Activated T-helper 1 cell treated with anti-CD3 and anti-CD28 coated beads, Interleukin-2, amount 50 U/mL, for 16 hours (primary cell): ENCODE measurements at places on chromosomes 5 and 9.

DNA sequence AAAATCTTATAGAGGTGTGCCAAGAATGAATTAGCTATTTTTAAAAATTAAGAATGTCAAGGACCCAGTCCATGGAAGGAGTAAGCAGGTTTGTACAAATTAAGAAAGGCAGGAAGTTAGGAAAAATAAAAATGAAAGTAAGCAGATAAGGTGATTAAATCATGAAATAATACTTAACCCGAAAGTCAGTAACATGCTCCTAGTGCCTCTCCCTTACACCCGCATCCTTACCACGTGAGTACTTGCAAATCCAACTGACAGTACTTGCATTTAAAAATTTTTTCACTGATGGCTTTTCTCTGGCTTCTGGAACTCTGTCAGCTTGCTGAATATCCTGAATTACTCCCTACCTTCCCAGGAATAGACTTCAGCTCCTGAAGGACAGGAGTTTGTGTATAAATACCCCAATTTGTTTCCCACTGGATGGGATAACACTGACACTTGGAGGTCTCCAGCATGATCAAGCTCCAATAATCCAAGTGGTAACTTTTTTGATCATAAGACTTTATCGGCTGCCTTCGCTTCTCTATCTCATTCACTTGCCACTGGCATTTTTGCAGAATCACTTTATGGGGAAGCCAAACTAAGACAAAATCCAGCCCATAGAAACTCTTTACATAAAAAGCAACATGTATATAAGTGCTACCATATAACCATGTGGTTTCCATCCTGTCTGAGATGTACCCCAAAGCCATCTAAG, 41.6 kb upstream of the RICTOR start:
- no peak for DNase-seq

DNA sequence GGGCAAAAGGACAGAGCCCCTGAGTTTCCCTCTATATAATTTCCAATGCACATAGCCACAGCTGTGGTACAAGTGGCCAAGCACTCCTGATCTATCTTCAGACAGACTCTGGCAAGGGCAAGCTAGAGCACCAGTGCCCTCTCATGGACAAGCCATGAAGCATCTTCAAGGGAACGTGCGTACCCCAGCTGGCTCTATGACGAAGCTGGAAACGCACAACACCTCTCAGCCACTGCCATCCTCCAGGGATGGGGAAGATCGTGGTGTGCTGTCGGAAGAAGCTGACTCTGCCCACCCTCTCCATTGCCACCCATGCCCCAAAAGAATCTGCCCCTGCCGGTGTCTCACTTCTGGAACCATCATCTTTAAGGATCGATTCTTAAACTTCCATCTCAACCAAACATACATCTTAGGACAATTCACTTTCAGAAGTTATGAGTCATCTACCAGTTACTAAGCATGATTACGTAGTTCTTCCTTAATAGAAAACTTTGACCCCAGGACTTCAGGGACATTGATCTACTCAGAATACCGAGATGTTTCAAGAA, 482.9 kb downstream of the AGTPBP1 start:
- DNase-seq: no peak

DNA sequence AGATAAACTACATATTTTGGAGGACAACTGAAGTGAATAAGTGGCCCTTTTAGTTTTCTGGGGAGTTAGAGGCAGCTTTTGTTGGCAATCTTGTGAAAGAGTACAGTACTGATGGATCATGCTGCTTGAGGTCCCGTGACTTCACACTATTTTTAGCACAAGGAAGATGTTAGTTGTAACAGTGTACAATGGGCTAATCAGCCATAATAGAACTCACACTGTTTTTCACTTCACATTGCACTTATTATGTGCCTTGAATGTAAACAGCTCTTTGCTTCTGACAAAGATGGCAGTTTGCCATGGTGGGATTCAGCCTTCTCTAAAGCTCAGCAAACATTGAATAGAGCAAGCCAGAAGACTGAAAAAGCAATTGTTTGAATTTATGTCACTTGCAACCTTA, 176.7 kb upstream of the ZNF608 start:
- no peak for DNase-seq

GRCh38 chr5:39471836-39472508, 47.2 kb upstream of the DAB2 start:
- DNase-seq: no peak

GRCh38 chr9:89350988-89351557, 32.8 kb downstream of the SECISBP2 start:
- DNase-seq: no peak

GRCh38 chr9:75200892-75201470, 112.7 kb downstream of the OSTF1 start:
- DNase-seq: no peak

- no peak for DNase-seq
These were observed 42.1 kb upstream of the STXBP1 start for GRCh38 chr9:127569886-127570401.

DNA sequence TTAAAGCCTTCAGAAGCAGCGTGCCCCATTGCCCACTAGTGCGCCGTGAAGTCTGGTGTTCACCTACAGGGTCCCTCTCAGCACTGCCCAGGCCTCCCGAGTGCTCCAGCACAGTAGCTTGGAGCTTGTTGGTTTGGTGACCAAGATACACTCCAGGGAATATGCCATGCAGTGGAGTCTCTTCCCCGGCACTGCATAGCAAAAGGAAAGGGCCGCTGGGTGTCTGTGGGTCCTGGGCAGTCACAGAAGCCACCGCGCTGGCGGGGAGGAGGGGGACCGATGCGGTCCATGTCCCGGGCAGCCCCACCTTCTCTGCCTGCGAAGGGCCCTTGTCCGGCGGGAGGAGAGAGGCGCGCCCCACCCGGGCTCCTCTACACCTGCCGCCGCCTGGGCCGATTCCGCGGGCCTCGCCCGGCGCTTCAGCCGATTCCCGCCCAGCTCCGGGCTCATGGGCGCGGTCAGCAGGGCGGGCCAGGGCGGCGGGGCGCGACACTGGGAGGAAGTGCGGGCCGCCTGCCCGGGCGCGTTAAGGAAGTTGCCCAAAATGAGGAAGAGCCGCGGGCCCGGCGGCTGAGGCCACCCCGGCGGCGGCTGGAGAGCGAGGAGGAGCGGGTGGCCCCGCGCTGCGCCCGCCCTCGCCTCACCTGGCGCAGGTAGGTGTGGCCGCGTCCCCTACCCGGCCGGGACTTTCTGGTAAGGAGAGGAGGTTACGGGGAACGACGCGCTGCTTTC, at the start of gene SYK:
Gene SYK (plus strand): TSS at position 579 of the 732 bp plus-strand sequence. CDS start 42,080 bp downstream, outside the sequence.
- DNase-seq: no peak

DNA sequence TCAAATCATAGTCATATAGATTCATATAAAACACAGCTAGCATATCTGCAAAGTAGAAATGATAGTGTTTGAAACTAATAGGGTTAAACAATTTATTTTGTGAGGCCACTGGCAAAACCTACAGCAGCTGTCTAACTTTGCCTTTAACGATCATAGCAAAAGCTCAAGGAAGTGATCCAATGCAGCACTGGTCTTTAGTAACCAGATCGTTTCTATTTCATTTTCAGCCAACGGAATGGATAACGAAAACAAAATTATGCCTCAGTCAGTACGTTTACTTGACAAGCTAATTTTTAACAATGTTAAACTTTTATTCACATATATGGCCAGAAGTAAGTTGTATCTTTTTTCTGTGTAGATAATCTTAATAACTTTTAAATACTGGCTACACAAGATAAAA, 17.7 kb downstream of the MLLT3 start:
- DNase-seq: no peak

- DNase-seq: no peak
These were observed 83.0 kb upstream of the TNC start for GRCh38 chr9:115200711-115201505.

DNA sequence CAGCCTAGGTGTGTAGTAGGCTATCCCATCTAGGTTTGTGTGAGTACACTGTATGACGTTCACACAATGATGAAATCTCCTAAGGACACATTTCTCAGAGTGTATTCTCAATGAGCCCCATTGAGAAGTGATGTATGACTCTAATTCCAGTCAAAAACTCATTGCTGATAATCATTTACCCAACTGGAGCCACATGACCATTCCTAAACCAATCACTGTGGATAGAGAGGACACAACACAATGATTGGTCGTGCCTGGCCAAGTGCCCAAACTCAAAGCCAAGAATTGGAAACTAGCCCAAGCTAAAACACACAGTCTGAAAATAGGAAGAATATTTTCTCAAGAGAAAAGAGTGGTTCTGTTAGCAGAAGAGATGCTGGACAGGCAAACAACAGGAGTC, 191.2 kb downstream of the ZNF462 start:
- no peak for DNase-seq

GRCh38 chr5:112706446-112707016, 31.2 kb upstream of the APC start:
- no peak for DNase-seq

DNA sequence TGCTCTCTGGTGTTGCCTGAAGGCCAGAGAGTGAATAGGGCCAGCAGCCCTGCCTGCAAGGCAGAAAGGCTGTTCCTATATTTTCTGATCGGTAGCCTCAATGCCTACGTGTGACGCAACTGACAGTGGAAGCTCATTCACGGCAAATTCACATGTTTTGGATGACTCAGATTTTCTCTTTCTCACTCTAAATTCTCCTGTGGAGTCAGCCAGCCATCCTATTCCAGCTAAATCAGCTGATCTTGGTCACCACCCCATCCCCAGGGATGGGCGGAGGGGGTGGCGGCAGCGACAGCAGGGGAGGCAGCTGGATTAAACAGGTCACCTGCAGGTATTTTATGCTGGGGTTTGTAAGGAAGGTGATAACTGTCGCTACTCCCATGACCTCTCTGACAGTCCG, 52.3 kb downstream of the ZNF510 start:
- DNase-seq: no peak

DNA sequence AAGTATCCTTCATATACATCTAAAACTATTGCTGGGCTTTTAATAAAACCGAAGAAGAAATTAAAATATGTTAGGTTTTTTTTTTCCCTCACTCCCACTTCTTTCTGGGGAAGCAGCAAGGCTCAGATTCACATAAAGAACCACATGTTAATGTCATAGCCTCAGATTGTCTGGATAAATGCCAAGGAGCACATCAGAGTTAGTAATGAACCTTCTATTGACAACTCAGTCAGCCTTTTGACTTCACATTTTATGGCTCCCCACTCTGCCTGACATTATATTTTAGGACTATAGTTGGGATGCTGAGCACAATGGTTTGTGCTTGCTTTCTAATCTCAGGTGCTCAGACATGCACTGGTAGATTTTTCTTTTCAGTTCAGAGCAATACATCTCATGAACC, 21.8 kb downstream of the DMAC1 start:
- DNase-seq: no peak

DNA sequence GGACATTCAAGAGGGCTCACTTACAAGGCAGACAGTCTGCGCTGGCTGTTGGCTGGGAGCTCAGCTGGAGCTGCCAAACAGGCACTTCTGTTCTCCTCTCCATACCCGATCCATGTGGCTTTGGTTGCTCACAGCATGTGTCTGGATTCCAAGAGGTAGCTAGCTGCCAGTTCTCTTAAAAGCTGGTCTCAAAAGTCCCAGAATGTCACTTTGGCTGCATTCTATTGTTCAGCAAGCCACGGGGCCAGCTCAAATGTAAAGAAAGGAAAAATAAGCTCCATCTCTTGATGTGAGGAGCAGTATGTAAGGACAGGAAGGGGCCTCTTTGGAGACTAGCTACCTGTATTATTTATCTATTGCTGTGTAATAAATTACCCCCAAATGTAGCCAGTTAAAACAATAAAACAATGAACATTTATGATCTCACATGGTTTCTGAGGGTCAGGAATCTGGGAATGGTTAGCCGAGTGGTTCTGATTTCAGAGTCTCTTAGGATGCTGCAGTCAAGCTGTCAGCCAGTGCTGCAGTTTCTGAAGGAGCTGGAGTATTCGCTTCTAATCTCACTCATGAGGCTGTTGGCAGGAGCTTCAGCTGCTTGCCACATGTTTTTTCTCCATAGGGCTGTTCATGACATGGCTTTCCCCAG, 112.7 kb upstream of the CLINT1 start:
- DNase-seq: no peak

DNA sequence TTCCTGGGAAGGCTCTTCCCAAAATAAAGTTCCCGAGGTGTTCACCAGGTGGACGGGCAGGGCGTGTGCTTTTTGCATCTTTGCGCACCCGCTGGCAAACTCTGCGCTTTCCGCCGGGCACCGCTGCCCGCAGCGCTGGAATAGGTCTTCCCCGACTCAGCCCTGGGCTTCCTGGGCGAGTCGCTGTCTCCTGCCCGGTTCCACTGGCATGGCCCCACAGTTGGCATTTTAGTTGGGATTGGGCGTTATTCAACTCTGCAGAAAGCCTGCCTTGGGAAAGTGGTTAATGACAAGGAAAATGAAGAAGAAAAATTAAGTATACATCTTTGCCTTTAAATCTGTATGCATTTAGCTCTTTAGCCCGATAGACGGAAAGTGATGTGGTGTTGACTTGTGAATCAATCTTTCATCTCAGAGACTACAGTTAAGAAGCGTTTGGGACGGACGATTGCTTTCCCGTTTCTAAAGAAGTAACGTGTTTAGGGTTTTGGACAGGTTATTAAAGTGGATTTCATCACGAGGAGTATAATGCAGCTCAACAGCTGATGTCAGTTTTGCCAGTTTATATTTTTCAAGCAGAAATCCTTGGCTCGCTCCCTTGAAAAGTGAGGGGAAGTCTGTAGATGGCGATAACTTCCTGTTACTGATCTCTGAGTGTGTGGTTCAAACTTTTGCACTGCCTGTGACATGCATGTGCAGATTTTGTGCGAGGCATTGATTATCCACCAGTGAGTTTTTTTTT, 946 bp downstream of the ADCY2 start:
- DNase-seq: no peak

DNA sequence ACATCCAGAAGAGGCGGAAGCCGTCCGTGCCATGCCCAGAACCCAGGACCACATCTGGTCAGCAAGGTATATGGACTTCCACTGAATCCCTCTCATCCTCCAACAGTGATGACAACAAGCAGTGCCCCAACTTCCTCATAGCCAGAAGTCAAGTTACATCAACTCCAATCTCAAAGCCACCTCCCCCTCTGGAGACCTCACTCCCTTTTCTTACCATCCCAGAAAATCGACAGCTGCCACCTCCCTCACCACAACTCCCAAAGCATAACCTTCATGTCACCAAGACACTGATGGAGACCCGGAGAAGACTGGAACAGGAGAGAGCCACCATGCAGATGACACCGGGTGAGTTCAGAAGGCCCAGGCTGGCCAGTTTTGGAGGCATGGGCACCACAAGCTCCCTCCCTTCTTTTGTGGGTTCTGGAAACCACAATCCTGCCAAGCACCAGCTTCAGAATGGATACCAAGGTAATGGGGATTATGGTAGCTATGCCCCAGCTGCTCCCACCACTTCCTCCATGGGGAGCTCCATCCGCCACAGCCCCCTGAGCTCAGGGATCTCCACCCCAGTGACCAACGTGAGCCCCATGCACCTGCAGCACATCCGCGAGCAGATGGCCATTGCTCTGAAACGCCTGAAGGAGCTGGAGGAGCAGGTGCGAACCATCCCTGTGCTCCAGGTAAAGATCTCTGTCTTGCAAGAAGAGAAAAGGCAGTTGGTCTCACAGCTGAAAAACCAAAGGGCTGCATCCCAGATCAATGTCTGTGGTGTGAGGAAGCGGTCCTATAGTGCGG, 130.3 kb upstream of the DMRT1 start:
- DNase-seq: no peak
